ENCODE measurements at places on chromosomes 4 and X.

- DNase-seq, result no peak
Observed at GRCh38 chrX:81208916-81209315, 7.0 kb downstream of the SH3BGRL start.

DNA sequence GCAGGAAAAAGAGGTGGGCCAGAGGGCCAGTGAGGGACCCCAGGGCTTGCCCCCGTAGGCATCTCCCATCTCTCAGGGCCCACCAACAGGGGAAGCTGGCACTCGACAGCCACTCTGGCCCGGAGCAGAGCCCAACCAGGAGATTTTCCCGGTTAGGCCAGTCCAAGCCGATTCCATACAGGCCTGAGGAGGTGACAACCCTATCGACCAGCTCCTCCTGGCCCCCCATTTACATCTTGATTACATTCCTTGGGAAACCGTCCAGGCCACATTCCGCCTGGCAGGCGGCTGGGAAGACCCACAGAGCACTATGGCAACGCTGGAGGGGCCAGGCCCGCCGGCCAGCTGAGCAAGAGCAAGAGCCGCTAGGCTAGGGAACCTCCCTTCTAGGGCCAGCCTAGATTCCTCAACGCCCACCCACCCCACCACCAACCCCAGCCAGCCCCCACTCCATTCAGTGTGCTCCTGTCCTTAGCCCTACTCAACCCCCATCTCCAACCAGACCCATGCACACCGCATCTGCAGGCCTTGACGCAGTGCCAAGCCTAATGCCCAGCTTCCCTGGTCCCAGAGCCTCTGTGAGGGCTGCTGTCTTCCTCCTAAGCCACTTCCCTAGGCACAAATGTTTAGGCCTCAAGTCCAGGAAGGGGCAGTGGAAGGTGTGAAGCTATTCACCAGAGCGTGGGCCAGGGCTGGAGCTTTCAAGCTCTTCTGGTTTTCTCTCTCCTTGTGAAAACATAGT is 161.2 kb downstream of the EFNB1 start:
- peak; percentile 36 for DNase-seq

GRCh38 chrX:39944416-39944815 is 153.3 kb downstream of the BCOR start:
- DNase-seq, result no peak

- no peak for DNase-seq
Observed at GRCh38 chr4:95528388-95528948, 20.3 kb downstream of the UNC5C start.

GRCh38 chr4:101103381-101104142 is 243.8 kb downstream of the PPP3CA start:
- DNase-seq, result no peak

DNA sequence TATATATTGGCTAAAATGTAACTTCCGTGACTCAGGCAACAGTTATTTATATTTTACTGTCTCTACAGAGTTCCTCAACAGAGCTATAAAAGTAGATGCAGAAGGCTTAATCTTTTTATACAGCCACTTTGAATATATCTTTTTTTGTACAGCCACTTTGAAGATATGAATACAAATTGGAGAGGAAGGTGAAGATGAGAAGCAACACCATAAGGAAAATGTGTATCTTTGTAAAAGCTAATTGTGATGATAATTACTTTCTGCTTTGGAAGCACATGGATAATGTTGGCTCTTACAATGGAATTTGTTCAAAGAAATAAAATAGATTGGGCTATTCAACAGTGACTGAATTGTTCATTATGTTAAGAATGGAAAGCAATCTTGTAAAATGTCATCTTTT is 205.8 kb downstream of the ARAP2 start:
- DNase-seq, result no peak

DNA sequence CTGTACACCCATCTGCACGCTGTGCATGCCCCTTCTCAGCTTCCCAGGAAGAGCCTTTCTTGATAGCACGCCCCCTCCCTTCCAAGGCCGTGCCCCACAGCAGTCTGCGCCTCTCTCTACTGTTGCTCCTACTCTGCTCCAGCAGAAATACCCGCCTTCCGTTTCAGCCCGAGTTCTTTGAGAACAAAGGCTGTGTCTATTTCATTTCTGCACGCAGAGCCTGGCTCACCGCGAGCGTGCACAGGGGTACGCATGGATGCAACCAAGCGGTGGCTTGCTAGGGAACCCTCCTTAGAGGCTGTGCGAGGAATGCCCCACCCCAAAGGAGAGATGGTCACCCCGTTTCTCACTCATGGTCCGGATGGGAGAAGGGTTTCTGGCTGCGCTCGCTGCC is 485 bp downstream of the AADAT start:
- DNase-seq, result peak; percentile 47

- peak; percentile 39 for DNase-seq
Observed at GRCh38 chr4:78477276-78477675, 74.3 kb upstream of the ANXA3 start.

GRCh38 chrX:68676335-68676734 is 28.9 kb downstream of the STARD8 start:
- no peak for DNase-seq

GRCh38 chr4:15021311-15021710 is 19.0 kb downstream of the CPEB2 start:
- DNase-seq, result no peak

DNA sequence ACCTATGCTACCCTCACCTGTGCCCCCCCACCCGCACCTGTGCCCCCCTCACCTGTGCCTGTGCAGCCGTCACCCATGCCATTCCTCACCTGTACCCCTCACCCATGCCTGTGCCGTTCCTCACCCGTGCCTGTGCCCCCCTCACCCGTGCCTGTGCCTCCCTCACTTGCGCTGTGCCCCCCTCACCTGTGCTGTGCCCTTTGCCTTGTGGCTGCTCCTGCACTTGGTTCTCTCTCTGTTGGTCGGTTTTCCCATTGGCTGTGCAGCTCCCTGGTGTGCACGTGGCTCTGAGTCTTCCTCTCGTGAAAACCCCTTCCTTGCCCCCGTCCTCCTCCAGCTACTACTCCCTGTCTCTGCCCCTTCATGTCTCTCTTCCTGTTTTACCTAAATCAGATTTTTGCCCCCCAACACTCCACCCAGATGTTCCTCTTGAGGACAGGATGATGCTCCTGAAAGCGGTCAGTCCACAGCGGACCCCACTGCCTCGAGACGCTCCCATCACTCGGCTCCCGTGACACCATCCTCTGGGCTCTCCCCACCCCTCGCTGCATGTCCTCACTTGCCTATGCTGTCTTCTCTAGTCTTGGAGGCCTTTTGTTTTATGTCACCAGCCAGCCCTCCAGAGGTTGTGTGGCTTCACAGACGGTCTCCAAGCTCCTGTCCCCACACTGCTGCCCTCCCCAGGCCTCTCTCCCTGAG is 6.8 kb downstream of the MAEA start:
- DNase-seq, result no peak

GRCh38 chr4:112901962-112902411 is 147.5 kb upstream of the ANK2 start:
- DNase-seq, result no peak

- no peak for DNase-seq
Observed at GRCh38 chrX:153831429-153832150, 1.2 kb upstream of the PDZD4 start.

- DNase-seq, result peak; percentile 58
Observed at GRCh38 chr4:139975830-139976272, 178.1 kb downstream of the MAML3 start.

GRCh38 chr4:87934157-87934704 is 41.3 kb upstream of the SPP1 start:
- DNase-seq, result no peak

DNA sequence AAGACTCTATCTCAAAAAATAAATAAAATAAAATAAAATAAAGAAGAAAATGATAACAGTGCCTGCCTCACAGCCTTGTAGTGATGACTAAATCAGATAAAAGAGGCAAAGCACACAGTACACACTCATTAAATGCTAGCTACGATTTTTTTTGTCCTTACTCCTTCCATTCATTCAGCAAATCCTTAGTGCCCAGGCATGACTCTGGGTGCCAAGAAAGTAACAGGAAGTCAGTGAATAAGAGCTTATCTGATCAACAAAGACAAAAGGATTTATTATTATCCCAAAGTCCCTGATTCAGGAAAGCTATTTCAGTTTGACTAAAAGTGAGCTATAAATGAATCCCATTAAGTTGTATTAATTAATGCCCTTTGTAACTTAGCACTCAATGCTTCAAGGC is 92.7 kb downstream of the SH3KBP1 start:
- DNase-seq, result no peak

GRCh38 chrX:57211906-57212305 is 74.6 kb upstream of the FAAH2 start:
- no peak for DNase-seq

DNA sequence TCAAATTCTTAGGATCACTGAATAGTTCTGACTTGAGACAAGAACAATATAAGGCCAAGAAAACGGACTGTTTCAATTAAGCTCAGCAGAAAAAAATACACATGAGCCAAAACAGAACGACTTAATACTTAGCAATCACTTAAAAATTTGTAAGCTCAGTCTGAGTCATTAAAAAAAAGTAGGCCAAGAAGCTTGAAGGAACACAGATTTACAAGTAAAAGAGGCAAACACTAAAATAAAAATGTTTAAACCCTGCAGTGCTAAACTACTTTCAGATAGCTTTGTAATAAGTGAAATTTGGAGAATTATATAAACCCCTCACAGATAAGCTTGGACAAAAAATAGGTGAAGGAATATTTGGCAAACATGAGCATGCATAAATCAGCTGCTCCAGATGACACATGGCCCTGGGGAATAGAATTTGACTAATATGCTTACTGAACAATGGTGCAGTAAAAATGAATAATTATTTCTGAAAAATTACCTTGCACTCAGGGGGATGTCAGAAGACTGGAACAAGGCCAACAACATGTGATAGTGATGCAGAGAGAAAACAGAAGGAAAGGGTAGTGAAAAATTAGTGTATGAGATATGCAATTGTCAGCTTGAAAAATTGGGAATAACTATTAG is 49.6 kb downstream of the LNX1 start:
- DNase-seq, result peak; percentile 57

DNA sequence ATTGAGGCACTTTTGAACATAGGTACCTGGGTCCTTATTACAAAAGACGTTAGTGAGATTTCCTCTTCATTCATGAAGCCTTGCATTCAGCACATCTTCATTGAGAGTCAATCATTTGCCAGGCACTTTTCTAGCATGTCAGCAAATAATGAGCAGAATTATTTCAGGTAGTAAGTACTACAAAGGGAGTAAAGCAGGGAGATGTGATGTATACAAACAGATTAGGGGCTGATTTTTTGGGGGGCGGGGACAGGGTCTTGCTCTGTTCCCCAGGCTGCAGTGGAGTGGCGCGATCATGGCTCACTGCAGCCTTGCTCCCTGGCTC is 638 bp upstream of the CCKAR start:
- no peak for DNase-seq

- peak; percentile 46 for DNase-seq
Observed at GRCh38 chrX:74119016-74119910, 184.7 kb upstream of the ZCCHC13 start.

DNA sequence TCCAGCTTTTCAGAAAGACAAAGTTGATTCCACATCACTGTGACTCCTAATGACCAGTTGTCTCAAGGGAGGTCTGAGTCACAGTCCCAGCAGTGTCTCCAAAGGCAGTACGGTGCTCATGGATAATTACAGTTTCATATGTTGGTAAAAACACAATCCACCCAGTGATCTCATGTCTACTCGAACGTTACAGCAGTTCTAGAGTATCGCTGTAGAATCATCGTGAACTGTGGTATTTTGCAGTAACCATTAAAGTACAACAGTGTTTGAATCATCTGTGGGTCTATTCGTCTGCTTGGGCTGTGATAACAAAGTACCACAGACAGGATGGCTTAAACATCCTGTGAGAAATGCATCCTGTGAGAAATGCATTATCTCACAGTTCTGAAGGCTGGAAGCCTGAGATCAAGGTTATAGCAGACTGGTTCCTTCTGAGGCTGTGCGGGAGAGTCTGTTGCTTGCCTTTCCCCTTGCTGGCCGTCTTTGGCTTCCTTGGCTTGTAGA is 121.1 kb upstream of the SORBS2 start:
- DNase-seq, result peak; percentile 67

DNA sequence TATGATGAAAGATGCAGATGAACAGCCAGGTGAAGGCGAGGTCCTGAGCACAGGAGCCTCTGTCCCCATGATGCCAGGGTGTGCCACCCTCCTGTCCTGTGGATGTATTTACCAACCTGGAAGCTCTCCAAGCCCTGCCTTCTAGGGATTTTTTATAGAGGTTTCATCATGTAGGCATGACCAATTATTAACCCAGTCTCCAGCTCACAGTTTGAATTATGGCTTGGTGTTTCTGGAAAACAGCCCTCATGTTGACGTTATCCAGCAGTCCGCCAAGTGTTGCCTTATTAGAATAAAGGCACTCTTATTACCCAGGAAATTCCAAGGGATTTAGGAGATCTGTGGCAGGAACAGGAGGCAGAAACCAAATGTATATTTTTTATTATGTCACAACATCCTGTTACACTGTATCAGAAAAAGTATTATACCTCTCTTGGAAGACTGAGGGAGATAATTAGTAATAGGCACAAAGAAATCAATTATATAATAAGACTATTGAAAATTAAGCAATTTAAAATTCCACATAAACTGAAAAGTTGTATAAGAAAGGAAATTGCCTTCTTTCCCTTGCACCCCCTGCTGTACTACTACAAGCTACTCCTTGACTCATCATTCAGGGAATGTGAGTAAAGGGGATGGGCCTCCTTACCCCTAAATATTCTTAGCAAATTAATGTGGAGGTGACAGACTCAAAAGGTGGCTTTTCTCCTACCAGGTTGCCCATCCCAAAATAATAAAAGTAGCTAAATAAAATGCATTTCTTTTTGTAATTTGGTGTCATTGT is 129.6 kb downstream of the ZNF330 start:
- DNase-seq, result peak; percentile 62

DNA sequence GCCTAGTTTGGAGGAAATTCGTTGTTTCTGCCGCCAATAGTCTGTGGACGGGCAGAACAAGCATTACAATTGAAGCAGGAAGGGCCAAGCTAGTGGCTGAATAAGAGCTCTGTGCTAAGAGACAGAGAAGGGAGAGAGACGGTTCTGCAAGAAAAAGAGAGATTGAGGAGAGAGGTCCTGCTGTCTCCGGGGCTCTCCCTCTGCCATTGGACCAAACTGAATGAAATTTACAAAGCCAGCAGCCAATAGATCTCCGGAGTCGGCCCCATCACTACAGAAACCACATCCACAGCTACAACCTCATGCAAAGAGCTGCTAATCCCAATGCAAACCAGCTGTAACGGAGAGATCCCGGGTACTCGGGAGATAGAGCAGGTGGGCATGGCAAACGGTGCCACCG is at the start of gene NLGN4X:
Gene NLGN4X, minus strand, starts transcription at position 148 of the 400 bp plus-strand sequence. CDS start 77,401 bp downstream, outside the sequence.
- DNase-seq, result no peak

- DNase-seq, result peak; percentile 19
Observed at GRCh38 chr4:19399001-19399400, 852.7 kb upstream of the SLIT2 start.

DNA sequence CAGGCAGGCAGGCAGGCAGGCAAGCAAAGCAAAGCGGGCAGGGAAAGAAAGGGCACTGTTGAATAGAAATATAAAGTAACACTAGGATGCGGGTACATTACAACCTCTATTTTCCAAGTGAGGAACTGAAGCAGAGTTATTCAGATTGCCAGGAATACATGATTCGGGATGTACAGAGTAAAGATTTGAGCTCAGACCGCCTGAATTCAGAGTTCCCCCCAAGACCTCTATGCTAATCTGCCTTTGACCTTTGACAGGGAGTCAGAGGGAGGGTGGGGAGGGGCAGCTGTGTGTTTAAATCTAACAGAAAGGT is 271.9 kb upstream of the SMIM31 start:
- DNase-seq, result no peak
